Stimulated activated CD8-positive, alpha-beta memory T cell treated with anti-CD3 and anti-CD28 coated beads, Interleukin-15, amount 100 ng/mL, for 4 hours (primary cell): ENCODE measurements at places on chromosomes 3 and 15.
A peak's percentile ranks its signal among the peaks of the same experiment; 100 is the strongest.

DNA sequence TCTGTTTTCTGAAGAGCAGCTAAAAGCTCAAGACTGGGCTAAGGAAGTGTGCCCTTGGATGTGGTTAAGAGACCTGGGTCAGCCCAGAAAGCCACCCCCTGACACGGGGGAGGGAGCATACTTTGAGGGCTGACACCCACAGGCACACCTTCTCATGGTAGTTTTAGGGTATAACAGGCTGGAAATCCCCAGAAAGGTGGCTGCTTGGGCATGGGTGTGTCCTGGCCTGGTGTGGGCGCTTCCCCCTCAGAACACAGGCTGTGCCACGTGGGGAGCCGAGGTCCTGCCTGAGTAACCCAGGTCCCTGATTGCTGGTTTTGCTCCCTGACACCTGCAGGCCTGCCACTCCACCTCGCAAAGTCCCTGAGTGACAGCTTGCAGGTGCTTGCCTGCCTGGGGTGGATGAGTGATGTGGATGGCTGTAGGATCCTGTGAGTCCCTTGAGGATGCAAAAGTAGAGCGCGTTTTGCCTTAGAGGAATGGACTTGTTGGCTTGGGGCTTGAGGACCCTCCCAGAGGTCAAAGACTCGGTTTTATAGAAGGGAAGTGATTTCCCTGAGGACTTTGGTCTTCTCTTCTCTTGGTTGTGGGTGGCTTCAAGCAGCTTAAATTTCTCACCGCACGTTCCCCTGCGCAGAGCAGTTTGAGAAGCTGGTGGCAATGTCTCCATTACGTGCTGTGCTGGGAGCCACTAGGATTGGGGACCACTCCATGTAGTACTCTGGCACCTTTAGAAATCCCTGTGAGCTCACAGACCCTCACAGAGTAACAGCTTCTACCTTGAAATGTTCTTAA is 94.4 kb downstream of the DNASE1L3 start:
- peak; percentile 47 for DNase-seq

DNA sequence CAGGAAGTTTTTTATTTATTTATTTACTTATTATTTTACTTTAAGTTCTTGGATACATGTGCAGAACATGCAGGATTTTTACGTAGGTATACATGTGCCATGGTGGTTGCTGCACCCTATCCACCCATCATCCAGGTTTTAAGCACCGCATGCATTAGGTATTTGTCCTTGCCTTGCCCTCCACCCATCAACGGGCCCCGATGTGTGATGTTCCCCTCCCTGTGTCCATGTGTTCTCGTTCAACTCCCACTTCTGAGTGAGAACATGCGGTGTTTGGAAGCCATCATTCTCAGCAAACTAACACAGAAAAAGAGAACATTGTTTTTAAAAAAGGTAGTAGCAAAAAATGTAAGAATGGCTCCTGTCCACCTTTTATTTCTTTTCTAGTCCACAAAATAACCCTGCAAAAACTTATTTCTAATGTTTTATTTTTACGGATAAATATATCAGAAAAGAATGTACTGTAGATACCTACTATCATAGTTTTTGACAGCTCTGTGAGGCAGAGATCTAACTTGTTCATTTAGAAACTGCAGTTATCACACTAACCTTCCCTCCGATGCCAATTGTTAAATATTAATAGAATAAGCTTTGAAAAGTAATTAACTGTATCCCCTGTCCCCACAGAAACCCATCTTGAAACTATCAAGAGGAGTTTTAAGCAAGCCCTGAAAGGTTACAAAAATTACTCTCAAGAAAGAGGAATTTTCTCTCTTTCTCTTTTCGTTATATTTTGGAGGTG is 189.2 kb downstream of the LPP start:
- DNase-seq = no peak

DNA sequence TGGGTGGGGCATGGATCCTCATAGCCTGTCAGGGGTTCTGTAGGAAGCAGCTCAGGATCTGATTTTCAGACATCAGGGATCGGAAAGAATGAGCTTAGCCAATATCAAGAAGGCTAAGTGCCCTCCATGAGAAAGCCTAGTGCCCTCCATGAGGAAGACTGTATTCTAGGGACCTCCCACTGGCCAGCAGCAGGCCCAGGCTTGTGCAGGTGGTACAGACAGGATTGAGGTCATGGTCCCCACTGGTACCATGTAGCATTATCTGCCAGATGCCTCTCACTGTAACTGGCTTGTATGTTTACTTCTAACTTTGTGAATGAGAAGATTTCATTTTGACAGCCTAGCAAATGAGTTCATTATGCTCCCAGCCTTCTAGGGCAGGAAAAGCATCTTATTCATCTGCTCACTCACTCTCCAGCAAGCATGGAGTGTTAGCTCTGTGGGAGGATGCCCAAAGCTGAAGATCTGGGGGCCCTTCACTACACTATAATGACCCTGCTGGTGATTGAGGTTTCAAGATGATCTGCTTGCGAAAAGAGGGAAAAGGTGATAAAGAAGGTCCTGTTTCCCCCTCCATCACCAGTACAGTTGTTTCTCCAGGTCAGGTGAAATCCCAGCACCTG is 7.5 kb downstream of the EPHB1 start:
- DNase-seq = no peak

DNA sequence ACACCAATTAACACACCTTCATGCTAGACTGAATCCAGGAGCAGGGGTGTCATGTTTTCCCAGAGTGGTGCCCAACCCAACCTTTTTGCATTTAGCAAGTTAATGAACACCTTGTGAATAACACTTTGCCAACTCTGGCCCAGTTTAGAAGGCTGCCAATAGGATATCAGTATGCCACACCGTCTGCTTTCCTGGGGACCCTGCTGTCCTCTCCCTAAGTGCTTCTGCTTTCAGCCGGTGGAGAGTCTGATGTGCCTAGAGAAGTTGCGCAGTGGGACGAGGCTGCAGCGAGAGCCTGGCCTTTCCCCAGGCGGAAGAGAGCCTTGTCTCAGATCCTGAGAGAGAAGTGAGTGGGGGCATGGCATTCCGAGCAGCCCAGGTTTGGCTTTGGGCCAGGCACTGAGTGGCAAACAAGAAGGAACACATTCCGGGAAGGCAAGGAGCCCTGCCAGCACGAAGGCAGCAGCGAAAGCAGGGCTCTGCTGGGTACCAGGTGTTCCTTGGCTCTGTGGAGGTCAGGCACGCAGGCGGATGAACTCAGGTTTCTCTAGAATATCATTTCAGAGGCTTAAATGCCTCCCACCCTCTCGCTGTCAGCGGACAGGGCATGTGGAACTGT is 36.9 kb downstream of the SENP8 start:
- DNase-seq = no peak

- no peak for DNase-seq
These were observed 226.3 kb downstream of the TAFA4 start for GRCh38 chr3:68706096-68706495.

GRCh38 chr3:124834723-124835718 is 52.1 kb downstream of the ITGB5 start:
- DNase-seq = peak; percentile 17

DNA sequence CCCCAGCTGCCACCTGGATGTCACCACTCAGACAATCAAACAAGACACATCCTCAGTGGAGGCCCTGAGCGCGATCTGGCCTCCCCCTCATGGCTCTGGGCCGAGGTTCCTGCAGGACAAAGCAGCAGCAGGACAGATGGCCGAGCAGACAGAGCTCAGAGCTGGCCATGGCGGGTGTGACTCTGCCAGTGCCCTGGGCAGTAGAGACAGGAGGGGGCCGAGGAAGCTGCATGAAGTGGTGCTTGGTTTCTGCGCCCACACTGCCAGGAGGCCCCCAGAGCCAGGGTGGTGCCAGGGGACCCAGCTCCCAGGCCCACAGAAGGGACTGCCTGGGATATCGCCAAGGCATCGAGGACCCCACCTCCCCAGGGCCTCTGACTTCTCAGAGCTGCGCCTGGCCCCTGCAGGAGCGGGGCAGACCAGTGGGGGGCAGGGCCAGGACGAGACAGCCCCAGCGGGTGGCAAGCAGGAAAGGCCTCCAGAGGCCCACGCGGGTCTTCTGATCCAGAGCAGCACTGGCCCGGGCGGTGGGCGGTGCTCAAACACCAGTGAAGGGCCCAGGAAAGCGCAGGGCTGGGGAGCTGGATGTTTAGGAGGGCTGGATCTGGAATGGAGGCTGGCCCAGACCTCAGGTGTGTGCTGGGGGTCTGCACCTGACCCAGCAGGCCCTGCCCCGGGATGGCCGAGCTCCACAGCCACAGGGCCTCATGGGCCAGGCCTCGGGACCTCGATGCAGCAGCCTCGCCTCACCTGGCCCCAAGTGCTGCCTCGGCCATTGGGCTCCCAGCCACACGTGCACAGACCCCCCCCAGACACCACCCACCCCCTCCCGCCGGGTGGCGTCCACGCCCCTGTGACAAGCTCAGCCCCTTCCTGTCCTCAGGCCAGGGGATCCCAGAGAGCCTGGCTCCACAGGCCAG is 76.0 kb downstream of the GOLGA8G start:
- DNase-seq = no peak

GRCh38 chr3:139123377-139124095 is 78.8 kb upstream of the PRR23C start:
- DNase-seq = no peak

GRCh38 chr3:106144030-106144429 is 275.2 kb upstream of the CBLB start:
- DNase-seq = no peak

DNA sequence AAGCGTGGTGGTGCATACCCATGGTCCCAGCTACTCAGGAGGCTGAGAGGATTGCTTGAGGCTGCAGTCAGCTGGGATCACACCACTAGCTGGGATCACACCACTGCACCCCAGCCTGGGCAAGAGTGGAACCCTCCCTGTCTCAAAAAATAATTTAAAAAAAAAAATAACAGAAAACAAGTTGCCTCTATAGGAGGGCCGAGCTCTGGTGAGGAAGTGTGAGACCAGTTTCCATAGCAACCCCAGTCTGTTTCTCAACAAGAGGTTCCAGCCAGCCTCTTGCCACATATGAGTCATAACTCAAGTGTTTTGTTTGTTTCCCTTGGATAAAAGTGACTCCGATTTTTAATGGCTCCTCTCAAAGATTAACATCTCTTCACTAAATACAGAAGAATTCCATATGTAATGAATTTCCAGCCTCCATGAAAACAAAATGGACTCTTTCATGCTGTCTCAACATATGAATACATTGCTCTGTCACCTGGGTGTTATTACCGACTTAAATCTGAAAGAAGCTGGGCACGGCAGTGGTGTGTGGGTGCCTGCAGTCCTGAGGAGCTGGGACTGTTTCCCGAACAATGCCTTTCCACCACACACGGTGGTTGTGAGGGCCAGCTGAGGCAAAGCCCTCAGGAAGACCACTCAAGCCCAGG is 19.7 kb downstream of the TMEM43 start:
- DNase-seq = no peak

DNA sequence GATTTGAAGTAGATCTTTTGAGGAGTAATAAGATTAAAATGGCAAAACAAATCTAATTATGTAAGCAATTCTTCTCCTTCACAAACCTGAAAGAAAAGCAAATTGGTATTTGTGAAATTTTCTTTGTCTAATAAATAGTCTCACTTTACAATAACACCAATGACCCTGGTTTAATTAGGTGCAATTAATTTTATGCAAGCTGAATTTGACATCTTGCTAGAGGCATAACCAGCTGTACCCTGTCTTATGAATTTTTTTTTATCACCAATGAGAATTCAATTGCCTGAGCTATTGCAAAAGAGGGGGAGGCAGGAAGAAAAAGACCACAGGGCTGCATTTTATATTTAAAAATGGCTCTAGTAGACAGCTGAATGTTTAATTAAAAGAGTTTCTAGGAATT is 113.5 kb upstream of the IL12A start:
- DNase-seq = no peak

GRCh38 chr3:195839260-195840010 is 27.7 kb upstream of the MUC4 start:
- DNase-seq = no peak

- DNase-seq = no peak
These were observed 18.4 kb downstream of the KLF15 start for GRCh38 chr3:126338790-126339288.
